ENCODE measurements at places on chromosomes 2 and 18.
A peak's percentile ranks its signal among the peaks of the same experiment; 100 is the strongest.

DNA sequence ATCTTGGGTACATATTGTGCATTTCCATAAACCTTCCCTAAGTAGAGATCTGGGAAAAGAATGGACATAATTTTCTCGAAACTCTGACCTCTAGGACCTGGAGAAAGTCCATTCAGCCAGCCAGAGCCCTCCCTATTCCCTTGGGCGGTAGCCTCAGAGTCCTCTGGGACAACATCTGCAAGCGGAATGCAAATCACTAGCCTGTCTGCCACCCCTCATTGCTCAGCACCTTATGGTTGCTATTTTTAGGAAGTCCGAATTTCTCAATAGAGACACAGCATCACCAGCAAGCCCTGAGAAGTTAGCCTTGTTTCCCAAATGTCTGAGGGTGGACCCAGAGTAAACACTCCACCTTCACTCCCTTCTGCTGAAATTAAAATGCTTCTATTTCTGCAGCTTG, 17.6 kb upstream of the CD28 start:
- no peak for DNase-seq

GRCh38 chr2:30149976-30150375, 3.2 kb downstream of the YPEL5 start:
- no peak for DNase-seq

DNA sequence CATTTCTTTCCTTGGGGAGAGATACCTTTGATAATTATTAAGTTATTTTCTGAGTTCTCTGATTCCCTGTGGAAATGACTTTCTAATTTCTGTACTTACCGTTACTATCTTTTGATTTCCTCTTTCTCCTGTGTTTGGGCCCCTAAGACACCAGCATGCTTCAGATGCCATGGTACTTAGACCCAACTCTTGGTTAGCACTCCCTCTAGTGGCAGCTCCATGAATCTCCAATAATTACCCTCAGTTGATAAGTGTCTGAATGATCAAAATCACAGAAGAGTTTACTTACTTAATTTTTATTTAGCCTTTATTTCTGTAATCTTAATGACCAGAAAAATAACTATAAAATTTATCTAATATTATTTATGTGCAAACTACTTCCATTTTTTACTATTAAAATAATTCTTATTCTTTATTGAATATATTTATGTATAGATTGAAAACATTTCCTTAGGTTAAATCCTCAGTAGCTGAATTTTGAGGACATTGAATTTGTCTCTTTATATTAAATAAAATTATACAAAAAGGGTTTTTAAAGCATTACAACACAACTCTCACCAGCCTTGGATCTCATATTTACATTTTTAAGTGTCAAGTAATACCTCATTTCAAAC, 300.4 kb downstream of the KCNS3 start:
- peak; percentile 4 for DNase-seq

- no peak for DNase-seq
Observed at GRCh38 chr2:170714381-170715061, 616 bp upstream of the SP5 start.

Data from stimulated activated CD4-positive, alpha-beta T cell treated with anti-CD3 and anti-CD28 coated beads, Interleukin-1b, Interleukin-23, amount 100 ng/mL, for 1 hour (primary cell).